Large intestine (tissue), 12 donors: ENCODE measurements at places on chromosomes 4 and X. TPM values are rescaled to one million over a fixed set of nuclear protein-coding genes. Genes with fewer than 3 reads are reported as not detected.

The SH3BGRL gene
- 141 TPM for polyA plus RNA-seq

The DCAF4L1 gene
- 0.21 TPM for polyA plus RNA-seq

The AR gene
- 0.45 TPM for polyA plus RNA-seq

The ENPEP gene
- 24.6 TPM for polyA plus RNA-seq

The CXorf49B gene
- not detected for polyA plus RNA-seq

The ATP8A1 gene
- polyA plus RNA-seq: 58.8 TPM

The SLC10A6 gene
- polyA plus RNA-seq: 0.16 TPM

The SATL1 gene
- polyA plus RNA-seq: 0.22 TPM

- DNase-seq: peak; percentile 81
Measured at GRCh38 chr4:142929526-142929925, 83.4 kb upstream of the INPP4B start.

GRCh38 chr4:152709675-152710438 lies 30.1 kb upstream of the TMEM154 start:
- DNase-seq: no peak

GRCh38 chr4:119659576-119659975 lies 31.0 kb upstream of the PDE5A start:
- peak; percentile 21 for DNase-seq

GRCh38 chr4:87934157-87934704 lies 41.3 kb upstream of the SPP1 start:
- DNase-seq: no peak

DNA sequence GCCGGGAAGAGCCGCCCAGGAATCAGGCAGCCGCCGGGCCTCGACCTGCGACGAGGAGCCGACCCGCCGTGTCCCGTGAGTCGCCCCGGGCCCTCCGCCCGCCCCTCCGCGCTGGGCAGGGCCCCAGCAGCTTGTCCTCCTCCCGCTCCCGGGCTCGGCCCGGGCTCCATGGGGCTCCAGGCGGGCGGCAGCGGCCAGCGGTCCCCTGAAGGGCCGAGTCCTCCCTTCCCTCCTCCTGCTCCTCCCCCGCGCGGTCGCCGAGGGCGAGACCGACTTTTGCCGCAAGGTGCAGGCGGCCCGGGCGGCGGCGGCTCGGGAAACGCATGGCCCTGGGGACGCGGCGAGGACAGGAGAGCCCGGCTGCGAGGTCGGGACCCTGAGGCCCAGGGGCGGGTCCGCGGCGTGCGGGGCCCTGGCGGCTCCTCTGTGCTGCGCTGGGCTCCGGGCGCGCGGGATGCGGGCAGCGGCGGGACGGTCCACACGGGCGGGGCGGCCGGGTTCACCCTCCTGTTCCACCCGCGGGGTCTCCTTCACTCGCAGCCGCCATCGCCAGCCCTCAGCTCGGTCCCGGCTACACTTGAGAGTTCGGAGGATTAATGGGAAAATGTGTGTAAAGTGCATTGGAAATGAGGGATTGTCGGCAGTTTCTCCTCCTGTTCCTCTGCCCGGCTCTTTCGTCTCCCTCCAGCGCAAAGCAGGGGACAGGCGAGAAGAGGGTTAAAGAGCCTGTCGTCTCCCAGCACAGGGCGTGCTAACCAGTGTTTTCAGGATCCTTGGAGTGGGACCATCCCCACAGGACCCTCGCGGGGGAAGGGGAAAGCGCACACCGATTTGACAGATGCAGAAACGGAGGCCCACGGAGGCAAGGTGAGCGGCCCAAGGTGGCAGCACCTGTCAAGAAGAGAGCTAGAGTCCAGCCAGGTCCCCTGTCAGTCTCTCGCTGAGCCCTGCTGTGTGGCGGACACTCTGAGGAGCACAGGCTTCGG lies 16.6 kb upstream of the ZNF718 start:
- no peak for DNase-seq

GRCh38 chr4:20816287-20816686 lies 116.0 kb downstream of the PACRGL start:
- DNase-seq: no peak

DNA sequence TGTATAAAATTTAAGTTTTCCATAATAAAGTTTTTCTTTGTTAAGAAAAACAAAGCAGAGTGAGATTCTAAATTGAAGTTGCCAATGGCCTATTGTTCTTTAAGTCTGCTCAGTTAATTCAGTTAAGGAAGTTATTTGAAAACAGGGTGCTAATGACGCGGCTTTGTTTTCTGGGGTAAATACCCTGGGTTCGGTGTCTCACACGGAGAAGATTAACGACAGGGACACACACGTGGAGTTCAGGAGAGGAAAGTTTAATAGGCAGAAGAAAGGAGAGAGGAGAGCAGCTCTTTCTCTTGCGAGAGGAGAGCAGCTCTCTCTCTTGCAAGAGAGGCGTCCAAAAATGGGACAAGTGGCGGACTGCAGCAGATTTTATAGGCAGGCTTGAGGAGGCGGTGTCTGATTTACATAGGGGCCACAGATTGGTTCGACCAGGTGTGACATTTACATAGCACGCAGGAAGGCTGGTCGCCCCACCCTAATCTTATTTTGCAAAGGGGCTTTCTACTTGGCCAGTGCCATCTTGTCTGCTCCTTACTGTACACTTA lies 9.6 kb downstream of the CA5B start:
- no peak for DNase-seq

GRCh38 chr4:74118600-74119338 lies 19.8 kb upstream of the CXCL2 start:
- DNase-seq: no peak

DNA sequence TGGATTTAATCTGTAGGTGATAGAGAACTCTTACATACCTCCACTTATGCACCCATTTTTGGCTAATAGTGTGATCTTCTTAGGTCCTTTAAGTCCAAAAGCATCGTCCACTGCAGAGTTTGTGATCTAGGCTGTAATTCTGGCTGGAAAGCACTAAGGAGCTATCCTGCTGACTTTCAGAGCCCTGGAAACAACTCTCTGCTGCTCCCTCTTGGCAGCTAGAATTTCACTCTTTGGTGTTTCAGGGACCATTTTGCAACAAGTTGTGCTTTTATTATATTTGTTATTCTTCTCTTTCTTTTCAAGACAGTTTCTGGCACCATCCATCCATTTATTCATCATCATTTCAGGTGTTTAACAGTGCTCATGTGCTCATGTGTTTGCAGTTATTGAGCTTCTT lies 130.0 kb downstream of the RBM46 start:
- DNase-seq: no peak

DNA sequence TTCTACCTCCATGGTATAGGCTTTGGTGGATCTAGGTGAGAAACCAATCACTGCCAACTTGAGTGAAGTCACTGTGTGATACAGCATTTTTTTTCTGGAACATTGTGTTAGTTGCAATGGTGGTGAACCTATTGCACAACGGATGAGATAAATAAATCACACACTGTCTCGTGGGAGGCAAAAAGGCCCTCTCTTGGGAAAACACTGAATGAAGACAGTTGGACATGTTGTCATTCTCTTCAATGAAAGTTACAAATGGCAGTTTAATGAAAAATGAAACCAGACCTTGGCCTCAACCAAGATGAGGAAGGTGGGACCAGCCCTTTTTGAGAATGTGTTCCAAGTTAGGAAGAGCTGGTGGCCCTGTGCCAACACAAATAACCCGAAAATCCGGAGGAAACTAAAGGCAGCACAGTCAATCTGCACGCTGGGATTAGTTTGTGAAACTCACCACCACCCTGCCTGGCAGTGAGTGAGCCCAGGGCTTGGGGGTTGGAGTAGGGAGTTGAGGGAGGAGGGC lies 5.4 kb upstream of the ADGRG2 start:
- no peak for DNase-seq

- DNase-seq: no peak
Measured at GRCh38 chr4:146285037-146285436, 70.7 kb downstream of the REELD1 start.

- no peak for DNase-seq
Measured at GRCh38 chr4:17740702-17741101, 40.7 kb downstream of the FAM184B start.

- DNase-seq: no peak
Measured at GRCh38 chr4:46016306-46016705, 107.5 kb downstream of the GABRG1 start.

DNA sequence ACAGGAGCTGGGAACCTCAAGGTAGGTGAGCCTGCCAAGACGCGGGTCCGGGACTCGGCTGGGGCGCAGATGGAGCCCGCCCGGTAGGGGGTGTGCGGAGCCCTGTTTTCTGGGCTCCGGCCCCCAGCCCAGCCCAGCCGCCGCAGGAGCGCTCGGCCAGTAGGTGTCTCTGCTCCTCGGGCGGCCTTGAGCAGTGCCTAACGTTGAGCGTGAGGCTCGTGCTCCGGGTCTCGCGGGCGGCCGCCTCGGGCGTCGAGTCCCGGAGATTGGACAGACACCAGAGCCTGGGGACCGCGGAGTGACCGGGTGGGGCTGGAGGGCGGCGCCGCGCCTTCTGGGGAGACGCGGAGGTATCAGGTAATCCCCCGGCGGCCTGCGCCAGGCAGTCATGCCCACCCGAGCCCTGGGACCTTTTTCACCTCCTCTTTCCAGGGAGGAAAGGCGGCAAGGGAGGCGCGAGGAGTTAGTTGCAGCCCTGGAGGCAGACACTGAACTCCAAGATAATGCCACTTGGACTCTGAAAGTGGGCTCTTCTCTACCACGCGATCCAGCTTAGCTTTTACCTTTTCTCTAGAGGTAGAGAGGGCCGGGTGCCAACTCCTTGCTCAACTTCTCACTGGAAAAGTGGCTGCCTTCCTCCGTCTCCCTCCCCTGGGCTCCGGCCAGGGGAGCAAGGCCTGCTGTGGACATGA lies 14.5 kb upstream of the FGG start:
- DNase-seq: peak; percentile 79

DNA sequence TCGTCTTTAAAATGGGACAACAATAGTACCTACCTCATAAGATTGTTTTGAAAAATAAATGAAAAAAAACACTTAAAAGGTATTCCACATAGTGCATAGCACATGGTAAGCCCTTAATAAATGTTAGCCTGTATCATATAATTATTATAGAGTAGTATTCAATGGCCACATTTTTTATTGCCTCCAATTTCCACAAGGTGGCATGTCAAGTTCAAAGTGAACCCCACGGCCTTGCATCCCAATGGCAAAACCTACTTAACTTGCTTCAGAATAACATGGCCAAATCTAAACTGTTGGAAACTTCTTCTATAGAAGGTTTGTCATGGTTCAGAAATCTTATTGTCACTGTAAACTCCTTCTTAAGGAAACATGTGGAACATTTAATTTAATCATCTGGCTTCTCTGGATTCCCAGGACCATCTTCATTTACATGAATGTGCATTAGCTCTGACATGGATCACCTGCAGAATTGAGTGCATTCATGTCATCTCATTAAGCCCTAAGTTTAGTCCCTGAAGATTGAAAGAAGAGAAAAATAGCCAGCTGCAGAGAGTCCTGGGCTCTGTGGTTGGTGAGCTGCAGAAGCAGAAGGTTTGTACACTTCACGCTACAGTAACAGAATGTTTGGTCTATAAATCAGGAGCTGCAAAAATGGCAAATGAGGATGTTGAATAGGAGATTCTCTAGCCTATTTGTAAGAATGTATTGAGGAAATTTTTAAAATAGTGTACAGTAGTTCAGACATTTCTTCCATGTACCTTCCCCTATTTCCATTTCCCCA lies 61.0 kb downstream of the ANXA3 start:
- DNase-seq: no peak

DNA sequence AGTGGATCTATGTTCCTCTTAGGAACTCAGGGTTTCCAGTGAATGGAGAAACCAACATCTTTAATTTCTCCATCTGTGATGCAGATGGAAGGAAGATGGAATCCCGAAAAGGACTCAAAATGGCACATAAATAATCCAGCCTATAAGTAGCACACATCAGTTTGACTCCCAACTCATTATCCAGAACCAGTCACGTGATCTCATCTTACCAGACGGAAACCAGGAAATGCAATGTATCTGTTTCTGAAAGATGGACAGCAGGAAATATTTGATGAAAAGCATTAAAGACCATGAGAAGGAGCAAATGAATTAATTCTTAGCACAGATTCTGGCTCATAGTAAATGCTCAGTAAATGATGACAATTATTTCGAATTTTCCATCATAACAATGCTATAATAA lies 443.1 kb upstream of the FMR1 start:
- no peak for DNase-seq

DNA sequence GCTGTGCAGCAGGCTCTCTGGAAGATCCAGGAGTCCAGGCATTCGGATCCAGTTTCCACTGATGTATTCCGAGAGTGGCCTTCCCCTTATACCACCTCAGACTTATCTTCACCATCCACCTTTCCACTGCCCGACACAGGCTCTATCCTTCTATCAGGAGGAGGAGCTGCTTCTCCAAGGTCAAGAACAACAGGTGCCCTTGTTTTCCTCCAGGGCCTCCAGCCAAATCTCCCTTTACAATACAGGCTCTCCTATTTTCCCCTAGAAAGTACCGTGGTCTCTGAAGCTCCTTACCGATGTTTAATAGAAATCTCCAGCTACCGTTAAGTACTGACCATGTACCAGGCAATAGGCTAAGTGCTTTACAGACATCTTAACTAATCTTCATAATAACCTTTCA lies 61.3 kb downstream of the AFAP1 start:
- no peak for DNase-seq

DNA sequence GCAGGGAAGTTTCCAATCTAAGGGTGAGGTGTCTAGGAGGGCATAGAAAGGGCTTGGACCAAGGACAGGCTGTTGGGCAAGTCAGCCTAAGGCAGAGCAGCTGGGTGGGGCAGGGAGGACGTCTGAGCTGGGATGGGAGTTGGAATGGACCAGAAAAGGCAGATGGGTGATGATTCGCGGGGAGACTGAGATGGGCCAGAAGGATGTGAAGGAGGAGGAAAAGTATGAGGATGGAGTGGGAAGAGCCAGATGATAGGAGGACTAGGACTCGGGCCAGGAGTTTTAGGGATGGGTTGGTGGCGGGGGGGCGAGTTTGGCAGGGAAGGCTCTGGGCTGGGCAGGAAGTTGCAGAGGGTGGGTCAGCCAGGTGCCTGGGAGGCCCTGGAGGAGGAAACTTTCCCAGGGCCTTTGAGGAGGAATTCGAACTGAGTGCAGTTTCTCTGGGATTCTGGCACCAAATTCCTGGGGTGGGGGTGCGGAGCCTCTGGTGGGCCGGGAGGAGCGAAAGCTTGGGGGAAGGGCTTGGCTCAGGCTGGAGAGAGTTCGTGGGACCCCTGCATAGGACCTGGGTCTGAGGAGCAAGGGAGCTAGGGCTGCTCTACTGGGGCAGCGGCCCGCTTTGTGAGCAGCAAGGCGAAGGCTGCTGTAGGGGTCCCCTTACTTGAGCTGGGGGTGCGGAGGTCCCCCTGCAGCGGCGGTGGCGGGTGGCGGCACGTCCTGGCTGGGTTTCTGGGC lies 8.7 kb upstream of the TIMP1 start:
- peak; percentile 37 for DNase-seq

GRCh38 chr4:188411805-188412204 lies 272.6 kb downstream of the TRIML1 start:
- no peak for DNase-seq

DNA sequence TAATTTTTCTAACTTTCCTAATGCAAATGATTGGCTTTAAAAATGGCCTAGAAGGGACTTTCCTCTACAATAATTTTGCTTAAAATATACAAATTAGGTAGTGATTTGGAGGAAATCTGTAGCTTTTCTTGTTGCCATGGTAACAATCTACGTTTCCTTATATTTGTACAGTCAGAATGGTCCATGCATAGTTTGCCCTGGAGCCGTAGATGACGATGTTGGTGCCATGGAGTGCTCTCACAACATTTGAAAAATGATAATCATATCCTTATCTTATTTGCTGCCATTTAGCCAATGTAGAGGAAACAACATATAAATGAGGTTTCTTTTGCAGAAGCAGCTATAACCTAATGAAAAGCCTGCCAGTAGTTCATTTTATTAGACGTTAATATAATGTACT lies 89.0 kb upstream of the NMU start:
- DNase-seq: no peak
